Fibroblast of skin of left biceps (primary cell): ENCODE measurements at places on chromosomes 3 and 15.

- no peak for DNase-seq
Observed at GRCh38 chr3:120909602-120909878, 1.5 kb downstream of the STXBP5L start.

GRCh38 chr3:194828926-194829325 is 143.2 kb downstream of the FAM43A start:
- DNase-seq, result no peak

- no peak for DNase-seq
Observed at GRCh38 chr3:62095756-62096155, 277.6 kb downstream of the FEZF2 start.

- DNase-seq, result no peak
Observed at GRCh38 chr15:76327191-76328105, 9.1 kb upstream of the ISL2 start.

- no peak for DNase-seq
Observed at GRCh38 chr15:73952913-73953750, 26.9 kb downstream of the LOXL1 start.

GRCh38 chr3:174859756-174860155 is 622 bp downstream of the NAALADL2 start:
- DNase-seq, result no peak

- no peak for DNase-seq
Observed at GRCh38 chr3:172713316-172713715, 2.4 kb upstream of the NCEH1 start.

DNA sequence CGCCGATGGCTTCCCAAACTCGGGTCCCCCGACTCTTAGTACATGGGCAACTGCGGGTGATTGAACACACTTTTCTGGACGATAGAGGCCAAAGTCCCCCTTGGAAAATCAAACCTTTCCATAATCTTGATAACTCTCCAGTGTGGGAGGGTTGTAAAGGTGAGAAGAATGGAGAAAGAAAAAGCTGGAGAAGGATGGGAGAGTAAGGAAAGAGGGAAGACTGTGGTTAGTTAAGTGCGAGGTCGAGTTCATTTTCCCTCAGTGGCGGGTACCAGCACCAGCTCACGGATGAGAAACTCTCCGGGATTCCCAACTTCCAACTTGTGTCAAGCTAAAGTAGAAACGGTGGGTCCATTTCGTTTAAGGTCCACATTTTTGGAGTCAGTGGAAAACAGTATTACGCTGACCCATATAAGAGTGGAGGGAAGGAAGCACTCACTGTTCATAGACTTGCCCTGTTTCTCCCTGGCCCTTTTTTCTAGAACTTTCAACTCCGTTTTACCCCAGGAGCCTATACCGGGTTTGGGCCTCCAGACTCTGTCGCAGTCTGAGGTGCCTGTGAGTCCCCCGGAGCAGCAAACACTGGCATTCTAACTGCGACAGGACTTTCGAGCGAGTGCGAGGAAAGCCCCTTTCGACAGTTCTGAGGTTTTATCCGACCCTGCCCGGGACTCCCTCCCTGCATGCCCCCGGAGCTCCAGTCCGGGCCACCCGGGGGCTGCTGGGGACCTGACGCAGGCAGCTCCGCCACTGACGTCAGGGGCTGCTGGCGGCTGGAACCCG is 14.8 kb downstream of the ZIC1 start:
- DNase-seq, result no peak

GRCh38 chr3:133706033-133706432 is 40.2 kb upstream of the TF start:
- DNase-seq, result no peak

DNA sequence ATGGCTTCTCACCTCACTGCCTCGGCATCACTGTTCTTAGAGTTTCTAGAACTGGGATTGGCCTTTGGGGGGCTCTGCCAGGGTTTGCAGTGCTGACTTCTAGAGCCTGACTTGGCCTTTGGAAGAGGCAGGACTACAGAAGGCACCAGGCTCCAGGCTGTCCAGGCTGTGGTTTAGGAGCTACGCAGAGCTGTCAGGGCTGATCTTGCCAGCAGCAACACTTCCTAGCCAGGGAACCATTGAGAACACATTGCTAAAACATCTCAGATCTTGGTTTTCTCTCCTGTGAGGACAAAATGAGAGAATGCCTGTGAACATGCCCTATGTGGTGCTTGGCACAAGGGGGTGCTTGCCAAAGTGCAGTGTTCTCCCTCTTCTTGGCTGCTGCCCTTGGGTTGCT is 34.6 kb upstream of the APEH start:
- DNase-seq, result no peak

DNA sequence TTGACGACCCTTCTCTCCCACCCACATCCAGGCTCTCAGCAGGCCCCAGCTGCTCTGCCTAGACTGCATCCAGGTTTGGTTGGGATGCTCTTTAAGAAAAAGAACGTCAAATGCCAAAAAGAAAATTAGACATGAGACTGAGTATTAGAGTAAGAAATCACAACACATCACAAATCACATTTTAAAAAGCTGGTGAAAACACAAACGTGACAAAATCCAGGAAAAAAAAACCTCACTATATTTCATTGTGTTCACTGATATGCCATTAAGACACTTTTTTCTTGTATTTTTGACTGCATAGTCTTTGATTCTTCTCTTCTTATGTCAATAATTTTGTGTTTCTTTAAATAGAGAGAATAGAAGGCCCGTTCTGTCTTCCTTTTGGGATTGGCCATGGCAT is 243.7 kb downstream of the TLE3 start:
- DNase-seq, result peak; percentile 50

- DNase-seq, result no peak
Observed at GRCh38 chr15:69782139-69782658, 315.5 kb downstream of the TLE3 start.

DNA sequence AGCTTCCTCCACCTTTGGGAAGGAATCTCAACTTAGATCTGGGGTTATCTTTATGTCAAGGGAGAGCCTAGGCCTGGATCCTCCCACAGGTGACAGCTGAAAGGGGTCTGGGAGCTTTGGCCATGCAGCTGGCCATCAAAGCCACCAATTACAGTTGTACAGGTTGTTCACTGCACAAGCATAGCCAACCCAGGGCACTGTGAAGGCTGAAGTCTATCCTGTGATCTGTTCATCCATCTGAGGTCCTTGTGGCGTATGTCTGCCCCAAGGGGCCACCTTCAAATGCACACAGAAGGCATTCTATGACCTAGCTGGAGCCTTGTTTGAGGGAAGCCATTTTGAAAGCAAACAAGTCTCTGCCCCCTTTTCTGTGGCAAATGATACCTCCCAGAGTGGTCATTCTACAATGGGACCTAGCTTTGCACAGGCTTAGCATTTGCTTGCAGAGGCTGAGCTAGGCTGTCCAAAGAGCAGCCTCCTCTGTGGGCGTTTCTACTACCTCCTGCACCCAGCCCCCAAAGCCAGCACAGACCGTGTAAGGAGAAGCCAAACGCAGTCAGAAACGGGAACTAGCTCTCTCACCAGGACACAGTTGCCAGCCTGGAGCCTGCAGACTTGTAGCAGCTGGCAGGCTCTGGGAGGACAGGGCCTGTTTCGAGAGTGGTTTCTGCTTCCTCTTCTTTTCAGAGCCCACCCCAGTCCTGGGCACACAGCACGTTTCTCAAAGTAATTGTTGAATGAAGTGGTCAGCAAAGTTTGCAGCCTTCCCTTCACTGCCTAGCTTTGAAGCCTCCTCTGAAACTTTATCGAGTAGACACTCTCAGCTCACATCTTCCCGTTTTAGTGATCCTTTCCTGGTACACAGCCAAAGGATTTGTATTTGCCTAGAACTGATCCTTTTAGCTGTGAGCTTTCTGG is 157.3 kb upstream of the SMAD3 start:
- DNase-seq, result no peak

DNA sequence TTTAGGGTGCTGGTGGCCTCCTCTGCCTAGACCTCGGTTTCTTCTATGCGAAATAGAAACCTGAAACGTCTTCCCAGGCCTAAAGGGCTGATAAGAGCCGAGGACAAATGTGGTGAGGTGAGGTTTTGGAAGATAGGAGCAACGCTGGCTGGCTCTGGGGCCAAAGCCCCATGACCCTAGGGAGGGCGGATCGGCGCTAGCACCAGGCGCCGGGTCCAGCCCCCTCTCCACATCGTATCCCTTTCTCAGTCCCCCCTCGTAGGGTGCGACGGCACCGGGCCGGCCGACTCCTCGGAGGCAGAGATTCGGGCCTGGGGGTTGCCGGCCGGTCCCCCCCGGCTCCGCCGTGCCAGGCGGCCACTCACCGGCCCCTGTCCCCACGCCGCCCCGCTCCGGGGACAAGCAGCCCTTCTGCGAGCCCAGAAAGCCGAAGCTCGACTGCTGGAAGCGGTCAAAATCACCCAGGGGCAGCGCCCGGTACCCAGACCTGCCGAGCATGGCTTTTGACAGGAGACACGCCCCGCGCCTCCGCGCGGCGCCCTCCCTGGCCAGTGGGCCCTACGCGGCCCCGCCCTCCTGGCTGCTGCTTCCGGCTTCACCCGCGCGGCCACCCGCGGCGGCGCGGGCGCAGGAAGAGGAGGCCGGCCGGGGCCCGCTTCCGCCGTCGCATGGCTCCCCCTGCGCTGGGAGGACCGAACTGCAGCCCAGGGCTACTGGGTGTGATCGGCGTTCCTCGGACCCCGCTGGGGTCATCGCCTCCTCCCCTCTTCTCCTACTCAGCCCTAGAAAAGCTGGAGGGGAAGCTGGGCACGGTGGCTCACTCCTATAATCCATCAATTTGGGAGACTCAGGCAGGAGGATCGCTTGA is at the start of gene STOML1:
TSS of gene STOML1 (minus strand) at position 570 of the 868 bp plus-strand sequence. CDS start at position 498, 72 bp downstream.
- DNase-seq, result peak; percentile 82

DNA sequence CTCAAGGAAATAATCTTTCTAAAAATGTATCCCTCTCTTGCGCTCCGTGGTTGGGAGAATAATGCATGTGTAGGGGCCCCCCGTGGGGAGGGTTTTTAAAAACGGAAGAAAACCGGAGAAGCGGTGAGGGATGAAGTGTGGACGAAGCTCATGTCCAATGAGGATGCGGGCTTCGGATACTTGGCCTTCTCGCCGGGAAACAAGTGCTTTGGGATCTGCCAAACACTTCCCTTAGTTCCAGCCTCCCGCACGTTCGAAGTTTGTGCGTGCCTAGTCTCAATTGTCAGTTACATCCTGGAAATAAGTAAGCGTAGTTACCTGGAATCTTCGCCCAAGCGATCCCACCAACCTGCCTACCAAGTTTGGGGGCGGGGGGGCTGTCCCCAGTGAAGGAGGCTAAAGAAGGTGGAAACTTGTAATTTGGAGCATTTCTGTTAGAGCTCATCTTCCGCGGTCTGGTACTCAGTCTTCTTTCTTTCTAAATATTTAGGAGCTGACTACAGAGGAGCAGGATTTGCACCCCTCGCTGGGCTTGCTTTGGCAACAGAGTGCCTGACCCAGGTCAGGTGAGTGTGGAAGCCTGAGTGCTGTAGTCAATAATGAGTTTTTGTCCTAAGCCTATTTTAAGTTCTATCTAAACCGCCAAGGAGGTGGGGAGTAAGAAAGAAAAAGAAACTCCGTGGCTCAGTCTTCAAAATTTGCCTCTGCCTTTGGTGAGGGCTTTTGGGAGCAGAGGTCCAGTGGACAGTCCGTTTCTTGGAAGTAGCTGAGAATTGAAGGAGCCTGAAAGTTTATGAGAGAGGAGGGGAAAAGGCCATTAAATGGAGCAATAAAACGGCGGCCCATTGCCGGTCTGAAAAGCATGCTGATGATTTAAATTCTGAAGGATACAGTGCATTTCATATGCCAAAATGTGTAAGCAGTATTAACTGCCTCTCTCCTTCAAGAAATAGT is 1.1 kb downstream of the ITPR1 start:
- no peak for DNase-seq

DNA sequence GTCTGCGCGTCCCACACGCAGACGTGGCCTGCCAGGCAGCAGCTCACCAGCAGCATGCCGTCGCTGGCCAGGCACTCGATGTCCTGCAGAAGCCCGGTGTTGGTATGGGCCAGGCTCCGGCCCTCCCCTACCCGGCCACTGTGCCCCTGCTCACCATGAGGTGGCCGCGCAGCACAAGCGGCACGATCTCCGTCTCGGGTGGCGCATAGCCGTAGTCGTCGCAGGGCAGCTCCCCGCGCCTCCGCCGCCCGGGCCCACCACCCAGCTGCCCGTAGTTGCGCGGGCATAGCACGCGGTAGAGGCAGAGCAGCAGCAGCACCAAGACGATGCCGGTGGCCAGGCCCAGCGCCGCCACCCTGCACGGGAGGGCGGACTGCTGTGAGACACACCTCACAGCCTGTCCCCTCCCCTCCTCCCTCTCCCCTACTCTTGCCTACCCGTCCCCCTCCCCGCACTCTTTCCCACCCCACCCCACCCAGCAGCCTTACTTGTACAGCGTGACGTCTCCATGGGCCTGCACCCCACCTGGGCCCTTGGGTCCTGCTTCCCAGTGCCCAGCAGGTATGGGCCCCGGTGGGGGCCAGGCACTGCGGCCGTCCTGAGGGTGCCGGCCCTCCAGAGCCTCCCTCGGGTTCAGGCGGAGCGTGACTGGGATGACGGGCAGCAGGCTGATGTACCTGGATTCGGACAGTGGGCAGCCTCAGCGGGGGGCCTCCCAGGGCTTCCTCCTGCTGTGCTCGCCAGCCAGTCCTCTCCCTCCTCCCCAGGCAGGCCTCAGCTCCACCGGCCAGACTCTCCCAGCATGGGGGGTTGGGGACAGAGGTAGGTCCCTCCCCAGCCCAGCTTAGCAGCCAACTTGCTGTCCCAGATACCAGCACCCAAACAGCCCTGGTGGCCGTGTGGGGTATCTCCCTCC is 37.6 kb downstream of the PTPN23 start:
- no peak for DNase-seq
